ENCODE measurements at places on chromosomes 7 and 10.

DNA sequence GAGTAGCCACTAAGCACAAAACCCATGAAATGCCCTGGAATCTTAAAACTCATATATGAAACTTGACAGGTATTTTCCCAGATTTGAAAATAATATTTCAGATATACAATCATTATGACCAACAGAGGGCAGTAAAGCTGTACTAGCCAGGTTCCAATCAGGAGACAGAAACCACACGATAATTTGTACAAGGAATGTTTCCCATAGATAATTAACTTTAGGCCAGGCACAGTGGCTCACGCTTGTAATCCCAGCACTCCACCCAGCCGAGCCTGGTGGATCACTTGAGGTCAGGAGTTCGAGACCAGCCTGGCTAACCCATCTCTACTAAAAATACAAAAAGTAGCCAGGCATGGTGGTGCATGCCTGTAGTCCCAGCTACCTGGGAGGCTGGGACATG is 31.0 kb upstream of the NUB1 start:
- DNase-seq: no peak

GRCh38 chr10:96500519-96500918 is 13.2 kb downstream of the TLL2 start:
- no peak for DNase-seq

- DNase-seq: no peak
Observed at GRCh38 chr10:104040862-104041789, 44.6 kb downstream of the COL17A1 start.

GRCh38 chr10:118531105-118531852 is 64.2 kb downstream of the PRLHR start:
- no peak for DNase-seq

GRCh38 chr7:82675396-82675795 is 231.8 kb upstream of the CACNA2D1 start:
- no peak for DNase-seq

DNA sequence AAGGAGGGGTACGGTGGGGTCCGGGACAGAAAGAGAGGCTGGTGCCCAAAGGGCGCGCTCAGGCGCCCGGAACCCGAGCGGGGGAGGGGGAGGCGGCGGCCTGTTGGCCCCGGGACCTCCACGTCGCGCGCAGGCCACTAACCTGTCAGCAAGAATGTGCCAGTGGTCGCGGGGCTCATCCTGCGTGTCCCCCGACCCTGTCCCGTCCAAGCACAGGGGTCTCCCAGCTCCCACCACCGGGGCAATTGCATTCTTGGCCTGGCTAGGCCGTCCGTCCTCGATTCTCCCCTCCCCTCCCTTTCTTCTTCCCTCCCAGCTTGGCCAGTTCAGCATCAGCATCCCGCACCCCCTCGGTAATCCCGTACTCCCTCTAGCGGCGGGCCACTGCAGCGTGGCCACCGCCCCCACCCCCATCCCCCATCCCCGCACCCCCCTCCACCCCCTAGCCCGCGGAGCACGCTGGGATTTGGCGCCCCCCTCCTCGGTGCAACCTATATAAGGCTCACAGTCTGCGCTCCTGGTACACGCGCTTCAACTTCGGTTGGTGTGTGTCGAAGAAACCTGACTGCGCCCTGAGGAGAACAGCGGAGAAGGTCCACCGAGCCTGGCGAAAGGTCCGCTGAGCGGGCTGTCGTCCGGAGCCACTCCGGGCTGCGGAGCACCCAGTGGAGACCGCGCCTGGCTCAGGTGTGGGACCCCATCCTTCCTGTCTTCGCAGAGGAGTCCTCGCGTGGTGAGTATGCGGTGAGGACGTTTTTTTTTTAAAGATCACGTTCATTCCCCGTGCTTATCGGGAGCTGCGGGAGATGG is at the start of gene SGCE:
TSS of gene SGCE (minus strand) at position 286 of the 810 bp plus-strand sequence. CDS start at position 251, 35 bp downstream.
- peak; percentile 70 for DNase-seq

DNA sequence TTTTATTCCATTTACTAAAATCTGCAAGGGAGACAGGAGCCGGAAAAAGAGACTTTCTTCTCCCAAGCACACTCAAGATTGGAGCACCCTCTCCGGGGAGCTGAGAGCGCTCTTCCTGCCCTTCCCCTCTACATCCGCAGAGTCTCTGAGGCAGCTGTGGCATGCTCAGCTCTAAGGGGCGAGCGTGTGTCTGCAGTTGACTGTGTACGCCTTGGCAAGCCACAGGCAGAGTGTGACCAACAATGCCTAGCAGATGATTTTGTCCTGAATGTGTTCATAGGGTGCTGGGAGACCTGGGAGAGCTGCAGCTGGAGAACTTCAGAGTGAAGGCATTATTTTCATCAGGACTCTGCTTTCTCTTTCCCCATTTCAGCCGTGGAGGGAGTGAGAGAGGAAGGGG is 20.7 kb downstream of the MTURN start:
- no peak for DNase-seq

GRCh38 chr7:28732071-28732869 is 225.9 kb downstream of the TRIL start:
- no peak for DNase-seq

DNA sequence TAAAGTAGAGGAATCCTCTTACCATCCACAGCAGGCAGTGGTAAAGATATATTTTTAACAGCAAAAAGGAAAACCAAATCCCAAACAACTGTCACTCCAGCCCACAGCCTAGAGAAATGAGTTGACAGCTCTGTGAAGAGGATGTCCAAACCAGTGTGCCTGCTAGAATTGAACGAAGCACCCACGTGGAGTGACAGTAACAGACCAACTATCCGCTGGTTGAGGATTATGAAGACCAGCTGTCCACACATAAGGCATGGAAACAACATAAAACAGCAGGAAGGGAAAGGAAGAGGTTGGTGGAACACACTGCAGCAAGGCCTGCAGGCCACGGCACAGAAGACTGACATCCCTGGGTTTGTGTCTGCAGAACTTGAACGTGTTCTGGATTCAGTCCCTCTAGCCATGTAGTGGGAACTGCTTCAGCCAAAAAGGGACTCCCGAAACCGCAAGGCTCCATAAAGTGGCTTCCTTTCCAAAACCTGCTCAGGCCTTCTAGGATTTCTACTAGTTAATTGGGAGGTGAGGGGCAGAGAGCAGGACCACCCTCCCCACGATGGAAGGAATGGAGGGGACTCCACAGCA is 324.4 kb downstream of the BICC1 start:
- DNase-seq: no peak

DNA sequence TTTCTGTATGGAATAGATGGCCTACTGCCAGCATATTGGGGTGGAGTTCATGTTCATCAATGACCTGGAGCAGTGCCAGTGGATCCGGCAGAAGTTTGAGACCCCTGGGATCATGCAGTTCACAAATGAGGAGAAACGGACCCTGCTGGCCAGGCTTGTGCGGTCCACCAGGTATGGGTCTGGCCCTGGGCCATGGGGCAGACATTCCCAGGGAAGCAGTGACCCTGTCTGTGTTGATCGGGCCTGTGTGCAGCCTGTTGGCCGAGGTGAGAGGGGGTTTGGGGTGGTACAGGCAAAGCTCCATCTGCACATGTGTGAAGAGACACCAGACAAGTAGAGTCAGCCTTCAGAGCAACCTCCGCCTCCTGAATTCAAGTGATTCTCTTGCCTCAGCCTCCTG is 67.3 kb downstream of the OGDH start:
- no peak for DNase-seq

DNA sequence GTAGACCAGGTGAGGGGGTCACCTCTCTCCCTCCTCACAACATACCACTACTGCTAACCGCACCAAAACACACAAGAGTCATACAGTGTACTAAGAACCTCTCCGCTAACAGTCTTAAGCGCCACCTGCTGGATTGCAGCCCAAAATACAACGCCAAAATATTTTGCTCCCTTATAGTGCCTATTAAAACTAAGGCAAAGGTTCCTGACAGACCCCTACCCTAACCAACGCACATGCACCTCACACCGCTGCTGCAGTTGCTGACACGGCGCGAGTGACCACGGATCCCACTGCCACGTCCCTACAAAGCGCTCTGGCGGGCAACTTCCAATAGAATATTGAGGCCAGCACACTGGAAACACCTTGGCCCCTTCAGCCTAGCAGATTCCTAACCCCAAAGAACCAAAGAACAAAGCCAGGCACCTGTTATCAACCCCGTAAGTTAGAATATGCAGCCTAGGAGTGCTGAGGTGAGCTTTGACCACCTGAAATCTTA is 563.6 kb upstream of the SEMA3D start:
- DNase-seq: peak; percentile 41

GRCh38 chr10:113322843-113323242 is 230.0 kb upstream of the HABP2 start:
- no peak for DNase-seq

GRCh38 chr10:76868098-76868977 is 769.3 kb downstream of the KCNMA1 start:
- no peak for DNase-seq

GRCh38 chr7:129778770-129779601 is 167.5 kb downstream of the NRF1 start:
- DNase-seq: peak; percentile 64

GRCh38 chr7:107614425-107614824 is 34.4 kb downstream of the BCAP29 start:
- no peak for DNase-seq

DNA sequence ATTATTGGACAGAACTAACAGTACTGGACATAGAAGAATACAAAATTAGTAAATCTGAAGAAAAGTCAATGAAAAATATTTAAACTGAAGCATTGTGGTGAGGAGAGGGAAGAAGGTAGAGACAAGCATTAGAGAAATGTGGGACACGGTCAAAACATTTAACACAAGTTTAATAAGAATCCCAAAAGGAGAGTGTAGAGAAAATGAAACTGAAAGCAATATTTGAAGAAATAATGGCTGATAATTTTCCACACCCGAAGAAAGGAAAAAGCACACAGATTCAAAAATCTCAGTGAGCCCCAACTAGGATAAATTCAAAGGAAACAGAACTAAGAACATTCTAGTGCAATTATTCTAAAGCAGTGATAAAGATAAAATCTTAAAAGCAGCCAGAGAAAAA is 126.4 kb upstream of the LRRTM3 start:
- no peak for DNase-seq

DNA sequence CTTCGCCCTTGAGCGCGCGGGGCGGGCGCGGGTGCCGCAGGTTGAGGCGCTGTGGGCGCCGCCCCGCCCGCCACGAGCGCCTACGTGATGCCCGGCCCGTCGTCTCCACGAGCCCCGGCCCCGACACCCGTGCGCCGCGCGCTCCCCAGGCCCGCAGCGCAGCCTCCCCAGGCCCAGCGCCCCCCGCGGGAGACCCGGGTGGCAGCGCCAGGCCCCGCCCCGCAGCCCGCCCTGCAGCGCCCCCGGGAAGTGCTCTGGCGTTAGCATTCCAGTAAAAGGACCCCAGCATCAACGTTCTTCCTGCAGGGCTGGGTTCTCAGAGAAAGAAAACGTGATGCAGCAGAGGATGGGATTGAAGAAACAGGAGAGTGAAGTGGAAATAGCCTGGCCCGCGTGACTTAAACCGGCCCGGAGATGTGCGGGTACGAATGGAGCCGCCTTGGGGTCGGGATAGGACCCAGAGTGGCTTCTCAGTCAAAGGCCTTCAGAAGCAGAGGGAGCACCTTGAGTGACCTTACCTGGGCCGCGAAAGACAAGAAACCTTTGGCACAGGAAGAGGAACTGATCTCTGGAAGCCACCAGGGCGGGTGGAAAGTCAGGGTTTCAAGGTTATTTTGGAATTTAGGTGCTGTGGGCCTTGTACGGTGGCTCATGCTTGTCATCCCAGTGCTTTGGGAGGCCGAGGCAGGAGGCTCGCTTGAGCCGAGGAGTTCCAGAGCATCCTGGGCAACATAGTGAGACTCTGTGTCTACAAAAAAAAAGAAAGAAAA is 1.8 kb downstream of the PFKP start:
- peak; percentile 68 for DNase-seq

GRCh38 chr7:30562498-30562897 is 32.2 kb upstream of the GARS1 start:
- DNase-seq: no peak

DNA sequence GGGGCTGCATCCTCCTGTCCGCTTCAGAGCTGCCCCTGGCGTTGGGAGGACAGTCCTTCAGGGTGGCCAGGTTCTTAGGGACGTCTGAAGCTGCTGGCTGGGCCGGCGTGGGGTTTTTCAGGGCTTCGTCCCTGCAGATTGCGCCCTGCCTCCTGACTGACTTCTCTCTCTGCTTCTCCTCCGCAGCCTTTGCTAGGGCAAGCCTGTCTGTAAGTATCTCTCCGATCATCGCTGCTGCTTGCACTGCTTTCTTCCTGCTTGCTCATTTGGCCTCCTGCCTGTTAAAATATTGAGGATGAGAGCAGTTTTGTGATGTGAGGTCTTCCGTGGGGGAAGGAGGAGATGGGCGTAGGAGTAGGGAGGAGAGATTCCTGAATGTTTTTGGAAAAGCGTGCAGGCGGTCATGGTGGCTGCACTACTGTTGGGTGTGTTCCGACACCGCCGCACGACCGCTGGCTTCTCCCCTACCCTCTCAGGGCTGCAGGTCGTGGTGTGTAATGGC is 25.3 kb downstream of the PFKFB3 start:
- no peak for DNase-seq

DNA sequence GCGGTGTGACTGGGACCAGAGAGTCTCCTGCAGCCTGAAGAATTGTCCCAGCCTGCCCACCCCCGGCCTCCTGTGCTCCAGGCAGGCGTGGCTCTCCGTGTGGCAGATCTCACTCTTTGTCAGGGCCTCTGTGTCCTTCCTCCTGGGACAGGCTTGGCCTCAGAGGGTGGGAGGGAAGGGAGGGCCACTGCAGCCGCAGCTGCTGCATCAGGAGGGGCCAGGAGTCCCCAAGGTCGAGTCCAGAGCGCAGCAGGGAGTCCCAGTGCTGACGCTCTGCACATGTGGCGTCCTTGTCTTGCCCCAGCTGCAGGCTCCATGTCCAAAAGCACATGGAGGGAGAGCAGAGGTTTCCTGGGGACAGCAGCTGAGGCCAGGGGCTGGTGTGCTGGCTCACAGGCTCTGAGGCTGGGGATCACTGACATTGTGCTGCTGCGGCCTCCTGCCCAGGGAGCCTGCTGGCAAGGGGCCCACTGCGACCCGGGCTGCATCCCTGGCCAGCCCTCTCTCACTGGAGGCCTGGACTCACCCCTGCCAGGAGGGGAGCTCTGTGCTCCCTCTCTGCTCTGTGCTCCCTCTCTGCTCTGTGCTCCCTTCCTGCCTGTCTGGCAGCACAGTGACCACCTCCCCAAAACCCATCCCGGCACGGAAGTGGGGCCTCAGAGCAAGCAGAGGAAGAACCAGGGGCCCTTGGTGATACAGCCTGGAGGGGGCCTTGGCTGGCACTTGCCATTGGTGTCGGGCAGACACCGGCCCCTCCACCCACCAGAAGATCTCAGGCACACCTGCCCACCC is 114.6 kb upstream of the RET start:
- DNase-seq: no peak

- DNase-seq: no peak
Observed at GRCh38 chr10:77233466-77233865, 404.1 kb downstream of the KCNMA1 start.

- DNase-seq: peak; percentile 61
Observed at GRCh38 chr10:11663763-11664555, 52.5 kb upstream of the USP6NL start.

DNA sequence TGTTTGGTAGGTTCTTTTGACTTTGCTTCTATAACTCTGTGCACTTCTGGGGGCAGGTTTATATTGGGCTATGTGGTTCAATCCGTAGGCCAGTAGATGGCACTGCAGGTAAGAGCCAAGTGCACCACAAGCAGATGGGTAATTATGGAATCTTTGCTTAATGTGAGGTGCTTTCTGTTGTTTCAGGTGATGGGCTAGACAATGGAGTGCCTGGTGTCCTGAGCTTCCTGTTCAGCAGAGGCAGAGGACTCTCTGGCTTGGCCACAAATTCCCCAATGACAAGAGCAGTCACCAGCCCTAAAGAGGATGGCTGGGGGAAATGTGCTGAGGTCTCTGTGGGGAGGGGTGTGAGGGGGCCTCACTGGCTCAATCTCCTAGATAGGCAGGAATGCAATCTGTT is 455.0 kb downstream of the CCSER2 start:
- DNase-seq: peak; percentile 45

All from GM13977 (cell line).